Psoas muscle (tissue), 8 donors: ENCODE measurements at places on chromosomes 4 and X. TPM values are rescaled to one million over a fixed set of nuclear protein-coding genes. Genes with fewer than 3 reads are reported as not detected.

Gene IGSF1
- polyA plus RNA-seq: 0.03 TPM

Gene PPEF2
- polyA plus RNA-seq: 0.05 TPM

Gene PPEF1
- polyA plus RNA-seq: 0.04 TPM

Gene MAGED4
- polyA plus RNA-seq: 0.05 TPM

Gene SAGE1
- polyA plus RNA-seq: not detected

Gene GATA1
- polyA plus RNA-seq: not detected

Gene ATP2B3
- polyA plus RNA-seq: 0.01 TPM

Gene AREG
- polyA plus RNA-seq: 1.2 TPM

Gene ARHGAP24
- 2.4 TPM for polyA plus RNA-seq

DNA sequence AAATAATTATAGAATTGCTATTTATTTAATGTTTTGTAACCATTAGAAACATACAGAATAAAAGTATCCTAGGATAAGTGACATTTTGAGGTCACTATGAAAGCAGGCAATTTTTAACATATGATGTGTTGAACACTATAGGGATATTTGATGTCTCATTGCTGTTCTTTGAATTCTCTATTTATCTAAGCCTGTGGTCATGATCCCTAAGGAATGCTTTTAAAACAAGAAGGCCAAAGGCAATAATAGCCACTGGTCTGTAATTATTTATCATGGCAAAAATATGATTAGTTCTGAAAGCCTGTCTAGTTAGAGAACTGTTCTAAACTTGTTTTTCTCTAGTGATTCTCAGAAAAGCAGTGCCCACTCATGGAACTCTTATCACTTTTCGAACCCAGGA is 186.6 kb downstream of the RPA4 start:
- DNase-seq: no peak

DNA sequence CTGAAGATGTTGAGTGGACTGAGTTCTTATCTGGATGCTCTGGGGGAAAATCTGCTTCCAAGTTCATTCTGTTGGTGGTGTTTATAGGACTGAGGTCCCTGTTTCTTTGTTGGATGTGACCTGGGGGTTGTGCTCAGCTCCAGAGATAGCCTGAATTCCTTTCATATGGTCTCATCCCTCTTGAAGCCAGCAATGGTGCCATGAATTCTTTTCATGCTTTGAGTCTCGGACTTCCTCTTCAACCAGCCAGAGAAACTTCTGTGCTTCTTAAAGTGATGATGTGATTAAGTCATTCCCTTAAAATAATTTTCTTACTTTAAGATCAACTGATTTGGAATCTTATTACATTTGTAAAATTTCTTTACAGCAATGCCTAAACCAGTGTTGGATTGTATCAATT is 233.8 kb upstream of the UGT8 start:
- no peak for DNase-seq

DNA sequence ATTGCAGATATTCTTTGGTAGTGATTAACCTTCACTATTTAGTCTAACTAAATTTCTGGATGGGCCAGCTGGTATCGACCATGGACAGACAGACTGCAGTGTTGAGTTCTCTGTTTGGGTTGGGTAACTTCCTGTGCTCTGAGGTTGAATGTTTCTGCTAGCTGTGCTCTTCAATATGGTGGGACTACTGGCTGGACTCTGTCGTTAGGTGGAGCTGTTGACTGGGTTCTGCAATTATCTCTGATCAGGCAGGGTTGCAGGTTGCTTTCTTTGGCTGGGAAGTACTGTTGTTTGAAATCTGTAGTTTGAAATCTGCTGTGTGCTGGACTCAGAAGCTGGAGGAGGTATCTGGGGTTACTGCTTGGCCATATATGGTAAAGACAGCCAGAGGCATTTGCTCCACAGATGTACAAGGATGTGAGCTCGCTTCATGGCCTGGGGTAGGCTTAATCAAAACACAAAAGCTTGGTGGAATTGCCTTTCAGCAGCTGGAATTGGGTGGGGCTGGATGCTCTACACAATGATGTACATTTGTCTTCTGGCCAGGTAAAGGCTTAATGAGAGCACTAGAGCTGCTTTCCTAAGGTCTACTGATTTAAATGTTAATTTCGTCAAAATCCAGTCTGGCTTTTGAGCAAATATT is 1472.0 kb downstream of the FAM133A start:
- no peak for DNase-seq

- DNase-seq: no peak
These were observed 637.5 kb upstream of the SLIT2 start for GRCh38 chr4:19614171-19614570.

- no peak for DNase-seq
These were observed 42.8 kb downstream of the RNF150 start for GRCh38 chr4:141090473-141090872.

- DNase-seq: no peak
These were observed 89.3 kb upstream of the MAML3 start for GRCh38 chr4:140243278-140243753.

DNA sequence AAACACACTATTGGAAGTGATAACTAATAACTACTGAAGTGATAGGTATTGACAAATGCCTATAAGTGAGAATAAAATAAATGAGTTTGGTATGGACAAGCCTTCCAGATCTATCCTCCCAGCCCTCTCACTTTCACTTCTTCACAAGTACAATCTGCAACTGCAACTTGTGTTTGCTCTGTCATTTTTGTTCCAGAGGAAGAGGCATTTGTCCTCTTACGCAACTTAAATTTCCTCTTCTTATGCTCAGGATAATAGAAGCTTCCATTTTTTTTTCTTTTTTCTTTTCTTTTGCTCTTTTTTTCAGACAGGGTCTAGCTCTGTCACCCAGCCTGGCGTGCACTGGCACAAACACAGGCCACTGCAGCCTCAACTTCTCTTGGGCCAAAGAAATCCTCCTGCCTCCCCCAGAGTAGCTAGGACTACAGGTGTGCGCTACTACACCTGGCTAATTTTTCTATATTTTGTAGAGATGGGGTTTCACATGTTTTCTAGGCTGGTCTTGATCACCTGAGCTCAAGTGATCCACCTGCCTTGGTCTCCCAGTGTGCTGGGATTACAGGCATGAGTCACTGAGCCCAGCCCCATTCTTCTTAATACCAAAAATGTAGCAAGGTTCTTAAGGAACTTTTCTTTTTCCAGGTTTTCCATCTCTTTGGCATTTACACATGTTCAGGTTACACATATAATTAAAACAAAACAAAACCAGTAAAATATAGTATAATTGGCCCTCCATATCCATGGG is 73.1 kb downstream of the PDGFC start:
- no peak for DNase-seq

DNA sequence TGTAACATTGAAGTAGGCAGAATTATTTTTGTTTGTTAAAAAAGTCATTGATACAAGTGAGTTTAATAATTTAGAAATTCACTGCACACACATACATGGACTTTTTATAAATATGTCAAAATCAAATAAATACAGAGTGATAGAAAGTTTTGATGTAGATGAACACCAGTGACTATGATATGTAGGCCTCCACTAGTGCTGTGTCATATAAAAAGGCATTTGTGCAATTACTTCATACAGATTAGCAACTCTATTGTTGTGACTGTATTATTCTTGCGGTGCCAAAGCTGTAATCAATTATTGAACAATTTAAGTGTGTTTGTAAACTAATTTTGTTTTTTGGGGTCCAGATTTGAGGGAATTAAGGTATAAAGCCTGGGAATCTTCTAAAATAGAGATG is 366.2 kb upstream of the PITX2 start:
- no peak for DNase-seq
